Astrocyte of the spinal cord (primary cell): ENCODE measurements at places on chromosomes 11 and 22.
A peak's percentile ranks its signal among the peaks of the same experiment; 100 is the strongest.

DNA sequence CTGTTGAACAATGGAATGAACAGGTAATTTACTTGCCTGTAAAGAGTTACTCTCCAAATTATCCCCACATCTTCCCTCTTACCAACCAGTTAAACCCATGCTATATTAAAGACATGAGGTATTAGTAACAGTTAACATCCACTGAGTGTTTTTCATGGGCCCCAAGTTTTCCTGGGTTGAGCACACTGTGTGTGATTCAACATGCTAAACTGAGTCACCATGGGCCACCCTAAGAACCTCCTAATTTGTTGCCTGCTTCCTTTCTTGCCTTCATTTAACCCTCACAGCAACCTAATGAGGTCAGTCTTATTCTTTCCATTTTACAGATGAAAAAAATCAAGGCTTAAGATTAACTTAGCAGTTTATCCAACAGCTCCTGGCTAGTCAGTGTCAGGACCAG, 51.0 kb downstream of the GALNT18 start:
- no peak for DNase-seq

- no peak for DNase-seq
These were observed 2.1 kb downstream of the EMID1 start for GRCh38 chr22:29207562-29208501.

- DNase-seq: peak; percentile 62
These were observed 38.9 kb downstream of the RELT start for GRCh38 chr11:73414977-73415651.

DNA sequence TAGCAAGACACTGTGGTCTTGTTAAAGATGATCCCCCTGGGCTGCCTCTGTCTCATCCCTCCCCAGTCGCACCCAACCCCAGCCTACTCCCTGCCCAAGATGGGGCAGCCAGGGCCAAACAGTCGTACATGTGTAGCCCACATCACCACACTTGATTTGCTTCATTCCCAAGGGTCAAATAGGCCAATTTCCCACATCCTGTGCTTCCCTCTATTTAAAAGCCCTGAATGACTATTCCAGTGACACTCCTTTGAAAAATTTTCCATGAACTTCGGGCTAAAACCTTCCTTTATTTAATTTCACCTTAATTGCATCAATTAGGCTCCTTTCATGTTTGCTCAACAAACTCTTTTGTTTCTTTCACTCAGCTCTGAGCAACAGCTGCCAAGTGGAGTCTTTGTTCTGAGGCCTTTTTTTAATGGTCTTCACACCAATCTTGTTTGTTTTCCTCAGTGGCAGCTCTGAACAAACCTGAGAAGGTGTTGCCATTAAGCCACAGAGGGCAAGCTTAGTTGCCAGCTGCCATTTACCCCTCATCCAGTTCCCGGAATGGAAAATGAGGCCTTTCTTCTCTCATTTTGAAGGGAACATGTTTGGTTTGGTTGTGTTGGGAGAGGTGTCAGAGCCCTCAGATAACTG, 126.9 kb downstream of the APIP start:
- no peak for DNase-seq

DNA sequence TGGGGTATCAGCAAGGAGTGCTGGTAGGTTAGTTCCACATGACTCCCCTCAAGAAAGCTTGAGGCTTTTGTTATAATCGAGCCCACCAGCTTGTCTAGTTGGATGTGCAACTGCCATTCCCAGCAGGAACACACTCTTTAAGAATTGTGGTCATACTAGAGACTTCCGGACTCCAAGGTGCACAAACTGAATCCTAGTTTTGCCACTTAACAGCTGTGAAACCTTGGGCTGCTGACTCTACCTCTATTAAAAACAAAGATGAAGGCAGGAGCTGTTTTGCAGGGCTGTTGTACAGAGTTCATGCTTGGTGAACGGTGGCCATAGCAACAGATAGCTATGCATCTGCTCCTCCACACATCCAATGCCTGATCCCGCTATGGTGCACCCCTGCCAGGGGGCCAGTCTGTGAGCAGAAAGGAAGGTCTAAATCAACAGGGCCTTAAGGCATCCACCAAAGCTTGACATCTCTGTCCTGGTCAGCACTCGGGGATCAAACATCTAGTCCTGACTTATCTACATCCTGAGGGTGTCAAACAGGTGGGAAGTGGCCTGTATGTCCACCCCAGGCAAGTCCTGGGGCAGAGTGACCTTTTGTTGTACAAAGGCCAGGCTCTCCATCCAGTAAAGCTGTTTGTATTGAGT, 36.4 kb downstream of the DKK3 start:
- DNase-seq: no peak

- DNase-seq: no peak
These were observed at the start of gene MMP11 for GRCh38 chr22:23772649-23773473. MMP11 (plus strand) TSS chr22:23772849; CDS start chr22:23772871, 22 bp downstream.

DNA sequence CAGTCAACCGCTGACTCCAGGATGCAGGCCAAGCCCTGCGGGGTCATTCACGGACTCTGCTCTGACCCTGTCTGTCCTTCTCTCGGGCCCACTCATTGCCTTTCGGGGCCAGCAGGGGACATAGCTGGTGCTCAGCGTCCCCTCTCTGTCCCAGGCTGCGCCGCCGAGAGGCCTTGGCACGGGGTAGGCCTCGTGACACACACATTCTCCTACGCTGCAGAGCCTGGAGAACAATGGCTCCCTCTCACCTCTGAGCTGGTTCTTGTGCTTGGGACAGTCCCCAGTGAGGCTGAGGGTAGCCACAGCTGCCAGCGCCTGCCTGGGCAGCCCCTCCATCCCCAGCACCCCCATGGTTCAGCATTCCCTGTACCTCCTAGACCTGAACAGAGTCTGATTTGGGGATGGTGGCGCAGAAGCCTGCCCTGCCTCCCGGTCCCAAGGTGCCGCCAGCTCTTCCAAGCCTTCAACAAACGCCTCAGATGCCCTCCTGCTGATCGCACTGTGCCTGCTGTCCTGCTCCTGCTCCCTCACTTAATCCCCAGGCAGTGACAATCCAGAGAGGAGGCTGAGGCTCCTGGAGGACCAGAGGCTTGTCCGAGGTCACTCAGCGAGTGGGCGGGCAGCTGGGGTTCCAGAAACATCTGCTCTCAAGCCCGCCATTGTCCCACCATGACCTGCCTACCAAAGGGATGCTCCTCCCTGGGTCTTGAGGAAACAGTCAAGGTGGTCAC, 30.4 kb downstream of the DUSP8 start:
- DNase-seq: no peak

DNA sequence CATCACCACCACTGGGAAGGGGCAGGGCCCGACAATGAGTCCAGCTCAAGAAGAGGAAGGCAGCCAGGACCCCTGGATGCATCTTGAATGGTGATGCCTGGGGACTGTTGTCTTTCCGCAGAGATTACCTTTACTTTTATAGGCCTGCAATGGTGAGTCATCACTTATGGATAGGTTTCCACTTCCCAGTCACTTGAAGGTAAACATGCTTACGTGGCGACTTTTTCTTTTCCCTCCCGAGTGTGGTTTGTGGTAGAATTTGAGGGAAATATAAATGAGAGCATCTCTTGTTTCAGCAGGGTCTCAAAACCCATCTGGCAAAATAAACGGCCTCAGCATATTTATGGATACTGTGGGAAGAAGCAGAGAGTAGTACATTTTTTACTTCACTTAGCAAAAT, at the start of gene MMP13:
TSS of gene MMP13 (minus strand) at position 109 of the 400 bp plus-strand sequence. CDS start at position 82, 27 bp downstream.
- peak; percentile 70 for DNase-seq

- DNase-seq: no peak
These were observed 208.5 kb downstream of the TENM4 start for GRCh38 chr11:79232346-79232745.

- no peak for DNase-seq
These were observed 131.7 kb downstream of the CTTN start for GRCh38 chr11:70530010-70530409.

DNA sequence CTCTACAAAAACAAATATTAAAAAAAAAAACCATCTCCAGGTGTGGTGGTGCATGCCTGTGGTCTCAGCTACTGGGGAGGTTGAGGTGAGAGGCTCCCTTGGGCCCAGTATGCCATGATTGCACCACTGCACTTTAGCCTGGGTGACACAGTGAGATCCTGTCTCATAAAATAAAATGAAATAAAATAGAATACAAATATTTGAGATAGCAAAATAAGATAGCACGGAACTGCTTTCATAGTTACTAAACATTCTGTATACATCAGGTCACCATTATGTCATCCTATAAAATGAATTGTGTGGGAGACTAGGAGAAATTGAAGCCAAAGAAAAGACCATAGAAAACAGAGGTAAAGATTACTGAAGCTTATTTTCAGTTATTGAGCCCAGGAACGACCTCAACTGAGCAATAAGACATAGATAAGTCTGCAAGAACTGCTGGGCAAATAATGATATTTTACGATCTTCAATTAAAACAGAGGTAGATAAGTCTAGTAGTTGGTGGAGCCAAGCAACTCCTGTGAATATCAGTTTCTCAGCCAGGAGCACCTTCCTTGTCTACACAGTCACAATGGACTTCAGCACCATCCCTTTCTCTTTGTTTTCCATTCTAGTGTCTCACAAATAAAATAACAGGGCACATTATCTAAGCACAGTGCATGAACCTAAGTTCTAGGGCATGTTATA, 9.9 kb downstream of the OR5M11 start:
- DNase-seq: no peak

GRCh38 chr11:71112990-71113389, 139.4 kb downstream of the SHANK2 start:
- DNase-seq: no peak

DNA sequence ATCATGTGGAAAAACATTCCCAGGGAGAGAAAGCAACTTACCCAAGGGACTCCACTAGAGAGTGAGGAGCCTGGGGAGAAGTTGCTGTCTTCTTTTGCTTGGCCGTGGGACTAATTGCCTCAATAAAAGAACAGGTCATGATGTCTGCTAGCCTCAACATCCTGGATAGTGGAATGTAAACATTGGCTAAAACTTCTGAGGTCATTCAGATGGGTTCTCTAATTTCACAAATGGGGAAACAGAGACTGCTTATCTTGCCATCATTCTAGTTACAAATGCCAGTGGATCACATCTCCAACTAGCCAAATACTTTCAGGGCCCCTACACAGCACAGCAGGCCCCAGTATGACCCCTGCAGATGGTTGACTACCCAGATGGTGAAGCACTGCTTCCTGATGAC, 28.4 kb upstream of the PAMR1 start:
- peak; percentile 95 for DNase-seq

- no peak for DNase-seq
These were observed 1.1 kb upstream of the ZC3H12C start for GRCh38 chr11:110092111-110092514.

- DNase-seq: no peak
These were observed 18.4 kb upstream of the RAPSN start for GRCh38 chr11:47467357-47467756.

GRCh38 chr11:13208921-13209320, 68.7 kb upstream of the BMAL1 start:
- DNase-seq: no peak

GRCh38 chr22:42649246-42650099, at the start of gene CYB5R3:
CYB5R3 (minus strand) TSS chr22:42649392; CDS start chr22:42649315, 77 bp downstream.
- peak; percentile 86 for DNase-seq
